Urinary bladder (tissue), 4 donors: ENCODE measurements at places on chromosomes 4 and X. TPM values are rescaled to one million over a fixed set of nuclear protein-coding genes. Genes with fewer than 3 reads are reported as not detected.

DNA sequence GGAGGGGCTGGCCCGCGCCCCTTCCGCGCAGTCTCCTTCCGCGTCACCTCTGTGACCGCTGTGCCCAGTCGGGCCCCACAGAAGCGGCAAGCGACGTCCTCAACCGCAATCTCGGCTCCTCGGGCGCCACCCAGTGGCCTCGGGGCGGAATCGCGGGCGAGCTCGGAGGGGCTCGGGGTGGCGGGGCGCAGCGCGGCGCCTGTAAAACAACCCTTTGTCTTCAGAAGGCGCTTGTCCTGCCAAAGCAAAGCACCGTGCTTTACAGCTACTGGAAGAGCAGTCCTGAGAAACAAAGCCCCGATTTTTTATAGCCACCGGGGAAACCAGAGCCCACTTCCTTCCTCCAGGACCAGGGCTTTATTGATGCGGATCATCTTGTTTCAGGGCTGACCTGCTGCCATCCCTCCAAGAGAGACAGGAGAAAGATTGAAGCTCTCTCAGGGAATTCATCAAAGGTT, 37.3 kb upstream of the CDKN2AIP start:
- peak; percentile 57 for DNase-seq

Gene FRMPD3
- 0.53 TPM for total RNA-seq

Gene TMEM156
- 0.74 TPM for total RNA-seq

Gene PPP4R3C
- total RNA-seq, result not detected

DNA sequence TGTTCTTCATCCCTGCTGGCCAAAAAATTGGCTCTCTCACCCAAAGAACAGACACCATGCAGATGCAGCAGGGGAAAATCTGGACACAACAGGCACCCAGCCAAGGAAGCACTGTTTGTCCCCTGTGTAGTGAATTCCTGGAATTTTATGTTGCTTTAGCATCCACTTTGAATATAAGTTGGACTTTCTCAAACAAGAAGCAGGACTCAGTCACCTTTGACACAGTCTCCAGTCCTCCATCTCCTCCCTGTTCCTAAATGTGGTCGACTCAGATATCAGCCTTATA, 11.8 kb downstream of the ZNF182 start:
- DNase-seq, result no peak

Gene KCTD8
- 0.26 TPM for total RNA-seq

Gene RPS6KA6
- 9.6 TPM for total RNA-seq

DNA sequence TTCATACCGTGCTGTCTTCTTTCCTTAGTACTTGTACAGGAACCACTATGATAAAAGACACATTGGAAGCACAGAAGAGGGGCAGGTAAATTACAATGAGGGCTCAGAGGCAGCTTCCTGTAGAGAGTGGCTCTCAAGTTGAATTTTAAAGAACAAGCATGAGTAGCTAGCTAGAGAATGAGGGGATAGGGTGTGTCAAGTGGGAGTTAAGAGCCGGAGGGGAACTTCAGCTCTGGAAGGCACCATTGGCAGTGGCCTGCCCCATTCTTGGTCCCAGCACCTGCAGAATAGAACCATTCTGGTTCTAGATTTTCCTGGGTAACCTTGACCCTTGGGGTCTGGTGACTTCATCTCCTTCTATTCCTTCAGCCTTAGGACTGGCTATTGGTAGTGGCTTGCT, 34.0 kb upstream of the JADE1 start:
- no peak for DNase-seq

Gene PAGE2
- total RNA-seq, result not detected

GRCh38 chrX:10697616-10698317, 77.4 kb upstream of the MID1 start:
- no peak for DNase-seq

Gene SERTM2
- 0.37 TPM for total RNA-seq

Gene GLRB
- 8.9 TPM for total RNA-seq

DNA sequence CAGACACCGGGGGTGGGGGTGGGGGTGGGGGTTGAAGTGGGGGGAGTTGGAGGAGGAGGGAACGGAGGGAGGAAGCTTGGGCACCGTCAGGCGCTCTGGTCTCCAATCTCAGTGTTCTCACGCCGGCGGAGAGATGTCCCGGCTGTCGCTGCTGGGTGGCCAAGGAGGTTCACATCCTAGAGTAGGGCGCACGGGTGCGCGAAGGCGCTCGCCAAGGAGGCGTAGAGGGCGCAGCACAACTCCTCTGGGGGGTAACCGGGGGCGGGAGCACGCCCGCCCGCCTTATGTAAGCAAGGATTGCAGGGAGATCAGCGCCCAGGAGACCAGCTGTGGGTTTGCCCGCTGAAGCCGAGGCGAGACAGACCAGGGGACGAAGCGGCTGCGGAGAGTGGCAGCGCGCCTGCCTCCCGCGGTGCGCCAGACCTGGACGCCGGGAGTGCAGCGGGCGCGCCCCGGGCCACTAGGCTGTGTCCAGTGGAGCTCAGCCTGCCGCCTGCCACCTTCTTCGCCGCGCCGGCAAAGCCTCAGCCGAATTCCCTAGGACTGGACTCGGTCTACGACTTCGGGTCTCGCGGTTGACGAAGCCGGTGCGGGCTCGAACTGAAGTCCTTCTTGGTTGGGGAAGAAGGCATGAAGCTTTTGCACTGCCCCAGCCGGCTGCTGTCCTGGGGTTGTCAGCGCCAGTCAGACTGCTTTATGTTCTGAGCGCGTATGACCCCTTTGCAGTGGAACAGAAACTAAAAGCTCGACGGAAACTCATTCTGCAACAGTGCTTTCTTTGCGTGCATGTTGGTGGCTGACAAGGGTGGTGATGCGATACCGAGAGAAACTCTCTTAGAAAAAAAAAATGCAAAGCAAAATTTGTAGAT, 707 bp upstream of the UNC5C start:
- DNase-seq, result no peak

Gene ANOS1
- 20.2 TPM for total RNA-seq

DNA sequence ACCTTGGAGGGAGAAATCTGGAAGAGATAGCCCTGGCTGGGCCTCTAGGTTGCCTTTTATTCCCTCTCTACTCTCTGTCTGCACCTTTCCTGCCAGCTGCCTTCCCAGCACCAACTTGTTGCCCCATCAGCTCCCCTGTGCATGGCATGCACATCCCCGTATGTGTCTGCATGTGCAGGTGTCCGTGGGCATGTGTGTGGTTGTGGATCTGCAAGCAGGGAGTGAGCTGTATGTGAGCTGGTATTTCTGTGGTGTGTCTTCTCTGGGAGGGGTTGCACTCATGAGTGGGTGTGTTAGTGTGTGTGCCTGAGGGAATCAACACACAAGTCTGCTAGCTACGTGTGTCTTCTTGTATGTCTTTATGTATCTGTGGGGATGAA, 9.9 kb downstream of the L1CAM start:
- no peak for DNase-seq

DNA sequence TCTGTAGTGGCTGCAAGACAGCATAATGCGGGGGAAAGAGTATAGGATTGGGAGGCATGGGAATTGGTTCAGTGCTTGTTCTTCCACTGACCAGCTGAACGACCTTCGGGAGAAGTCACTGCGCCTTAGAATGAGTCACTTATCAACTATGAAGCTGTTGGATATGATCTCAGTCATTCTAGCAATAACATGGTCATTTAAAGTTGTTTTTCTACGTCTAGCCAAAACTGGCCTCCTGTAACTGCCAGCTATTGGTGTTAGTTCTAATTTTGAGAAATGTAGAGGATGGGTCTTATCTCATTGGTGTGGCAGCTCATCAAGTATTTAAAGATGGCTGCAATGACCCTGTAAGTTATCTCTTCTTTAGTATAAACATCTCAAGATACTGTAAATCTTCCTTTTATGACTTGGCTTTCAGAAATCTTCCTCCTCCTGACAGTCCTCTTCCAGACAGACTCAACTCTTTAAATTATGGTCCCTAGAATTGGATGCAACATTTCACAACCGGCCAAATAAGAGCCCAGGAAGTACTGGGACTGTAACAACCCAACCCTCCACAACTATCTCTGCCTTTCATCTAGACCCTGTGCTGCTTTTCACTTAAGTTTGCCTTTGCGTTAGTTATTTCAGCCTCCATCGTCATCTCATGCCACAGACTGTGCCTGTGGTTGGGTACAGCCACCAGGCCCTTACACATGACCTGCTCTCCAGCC, 243.3 kb downstream of the CBR4 start:
- no peak for DNase-seq

DNA sequence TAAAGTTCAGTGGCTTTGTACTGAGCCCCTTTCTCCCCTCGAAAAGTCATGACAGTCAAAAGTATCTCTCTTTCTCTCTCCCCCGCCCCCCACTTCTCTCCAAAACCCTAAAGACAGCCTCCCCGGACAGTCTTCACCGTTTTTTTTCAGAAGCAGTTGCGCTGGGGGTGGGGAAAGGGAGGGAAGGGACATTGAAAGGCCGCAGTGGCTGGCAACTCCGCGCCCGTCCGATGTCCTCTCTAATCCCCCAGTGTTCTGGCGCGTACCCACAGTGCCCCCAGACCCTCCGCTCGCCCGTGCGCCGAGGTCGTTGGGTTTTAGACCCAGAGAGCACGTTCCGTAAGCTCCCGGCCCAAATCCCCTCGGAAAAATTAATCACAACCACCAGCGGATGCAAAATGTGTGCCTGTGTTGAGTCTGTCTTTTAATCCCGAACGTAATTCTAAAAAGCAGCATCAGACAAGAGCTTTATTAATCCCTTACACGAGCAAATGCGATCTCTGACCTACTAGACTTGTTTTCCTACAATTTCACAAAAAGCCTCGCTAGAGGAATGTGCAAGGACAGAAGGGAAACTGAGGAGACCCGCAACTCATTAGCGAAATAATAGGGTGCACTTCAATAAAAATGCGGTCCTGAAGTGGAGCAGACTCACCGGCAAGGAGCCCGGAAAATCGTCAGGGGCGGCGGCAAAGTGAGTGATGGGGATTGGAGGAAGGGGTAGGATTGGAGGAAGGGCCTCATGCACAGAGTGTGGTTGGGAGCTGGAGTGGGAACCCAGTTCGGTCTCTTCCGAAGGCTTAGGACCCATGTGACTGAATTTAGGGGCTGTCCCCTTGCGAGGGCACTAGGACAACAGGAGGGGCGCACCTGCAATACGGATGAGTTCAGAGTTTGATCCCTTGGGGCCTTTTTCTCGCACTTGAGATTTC, 12.2 kb upstream of the PRDM8 start:
- no peak for DNase-seq

Gene PGAM4
- total RNA-seq, result not detected

- no peak for DNase-seq
Measured at GRCh38 chr4:74218201-74218600, 60.3 kb downstream of the MTHFD2L start.

DNA sequence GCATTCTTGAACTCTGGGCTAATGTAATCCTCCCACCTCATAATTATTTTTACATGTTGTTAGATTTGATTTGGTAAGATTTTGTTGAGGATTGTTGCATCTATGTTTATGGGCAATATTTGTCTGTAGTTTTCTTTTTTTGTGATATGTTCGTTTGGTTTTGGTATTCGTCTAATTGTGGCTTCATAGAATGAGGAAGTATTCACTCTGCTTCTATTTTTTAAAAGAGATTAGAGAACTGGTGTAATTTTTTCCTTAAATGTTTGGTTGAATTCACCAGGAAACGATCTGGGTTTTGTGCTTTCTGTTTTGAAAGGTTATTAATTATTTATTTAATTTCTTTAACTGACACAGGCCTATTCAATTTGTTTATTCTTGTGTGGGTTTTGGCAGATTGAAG, 161.2 kb upstream of the NUDT6 start:
- DNase-seq, result no peak

Gene RAB41
- total RNA-seq, result not detected

DNA sequence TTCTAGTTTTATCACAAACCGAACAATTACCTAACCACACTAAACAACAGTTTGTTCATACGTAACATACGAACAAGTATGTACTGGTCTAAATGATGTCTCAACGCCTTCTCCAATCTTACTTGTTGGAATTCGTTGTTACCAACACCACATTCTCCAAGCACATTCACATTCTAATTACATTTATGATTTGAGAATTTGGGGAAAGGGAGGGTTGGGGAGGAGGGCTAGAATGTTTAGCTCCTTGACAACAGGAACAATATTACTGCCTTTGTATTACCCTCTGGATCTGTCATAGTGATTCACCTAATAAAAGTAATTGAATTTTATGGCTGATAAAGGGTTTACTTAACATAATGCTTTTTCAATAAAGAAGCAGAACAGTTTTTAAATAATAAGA, 24.4 kb downstream of the LCORL start:
- no peak for DNase-seq

Gene ANKRD50
- 149 TPM for total RNA-seq

Gene ERVMER34-1
- 1.5 TPM for total RNA-seq

Gene RBM46
- total RNA-seq, result not detected

DNA sequence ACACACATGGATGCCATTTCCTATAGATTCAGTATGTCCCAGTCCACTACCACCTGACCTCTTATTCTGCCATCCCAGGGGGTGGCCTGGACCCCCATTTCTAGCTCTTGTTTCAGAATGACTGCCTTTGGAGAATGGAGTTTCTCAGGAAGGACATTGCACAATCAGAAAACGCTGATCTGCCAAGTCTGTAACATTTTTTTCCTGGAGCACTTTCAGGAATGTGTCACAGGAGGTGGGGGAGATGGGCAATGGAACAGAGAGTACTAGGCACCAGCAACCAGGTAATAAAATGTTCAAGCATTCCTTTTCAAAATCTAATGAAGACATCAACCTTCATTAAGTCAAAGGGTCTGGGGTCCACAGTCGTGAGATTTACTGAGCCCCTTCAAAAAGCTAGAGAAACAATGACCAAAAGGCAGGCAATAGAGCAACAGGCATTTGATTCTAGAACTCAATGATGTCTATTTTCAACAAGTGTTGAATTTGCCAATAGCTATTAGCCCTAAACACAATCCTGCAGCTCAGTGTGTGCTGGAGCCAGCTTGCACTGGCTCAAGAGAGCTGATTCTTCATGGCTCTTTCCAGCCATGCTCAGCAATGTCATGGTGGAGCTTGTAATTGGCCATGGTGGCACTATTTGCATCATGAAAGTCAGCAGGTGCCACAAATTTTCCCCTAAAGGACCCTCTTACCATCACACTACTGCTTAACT, 87.1 kb downstream of the KDR start:
- no peak for DNase-seq

DNA sequence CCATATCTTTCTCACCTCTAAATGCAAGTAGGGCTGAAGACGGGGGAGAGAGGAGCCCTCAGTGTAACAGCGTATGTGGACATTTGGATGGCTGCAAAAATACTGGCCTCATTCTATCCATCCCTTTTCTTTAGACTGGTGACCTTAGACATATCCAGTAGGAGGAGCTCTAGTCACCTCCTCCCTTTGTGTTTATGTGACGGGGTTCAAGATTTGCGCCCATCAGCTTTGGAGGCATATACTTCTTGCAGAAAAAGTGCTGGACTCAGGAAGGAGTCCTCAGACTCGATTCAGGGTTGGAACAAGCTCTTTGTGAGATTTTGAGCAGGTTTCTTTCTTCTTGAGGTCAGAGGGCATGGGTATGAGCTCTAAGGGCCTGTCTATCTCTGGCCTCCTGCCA, 86.2 kb downstream of the MAMLD1 start:
- DNase-seq, result no peak

DNA sequence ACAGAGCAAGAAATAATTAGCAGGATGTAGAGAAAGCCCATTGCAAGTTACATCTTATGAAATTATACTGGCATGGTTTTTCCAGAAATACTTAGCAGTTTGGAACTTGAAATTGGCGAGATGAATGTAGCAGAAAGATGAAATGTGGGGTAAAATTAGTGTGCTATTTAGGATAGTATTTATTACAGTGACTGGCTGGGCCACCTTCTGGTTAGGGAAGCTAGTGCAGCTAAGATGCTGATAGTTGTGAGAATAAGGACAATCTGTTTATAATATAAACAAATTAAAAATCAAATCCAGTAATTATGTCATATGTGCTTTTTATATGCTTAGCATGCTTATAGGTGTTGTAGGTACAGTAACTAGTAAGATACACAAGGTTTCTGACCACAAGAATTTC, 74.8 kb downstream of the IL15 start:
- DNase-seq, result no peak

- DNase-seq, result no peak
Measured at GRCh38 chr4:183897193-183897592, 7.9 kb upstream of the STOX2 start.
